ENCODE measurements at places on chromosomes 11 and 22.

GRCh38 chr11:120528749-120529148 is 17.2 kb downstream of the GRIK4 start:
- DNase-seq = no peak

DNA sequence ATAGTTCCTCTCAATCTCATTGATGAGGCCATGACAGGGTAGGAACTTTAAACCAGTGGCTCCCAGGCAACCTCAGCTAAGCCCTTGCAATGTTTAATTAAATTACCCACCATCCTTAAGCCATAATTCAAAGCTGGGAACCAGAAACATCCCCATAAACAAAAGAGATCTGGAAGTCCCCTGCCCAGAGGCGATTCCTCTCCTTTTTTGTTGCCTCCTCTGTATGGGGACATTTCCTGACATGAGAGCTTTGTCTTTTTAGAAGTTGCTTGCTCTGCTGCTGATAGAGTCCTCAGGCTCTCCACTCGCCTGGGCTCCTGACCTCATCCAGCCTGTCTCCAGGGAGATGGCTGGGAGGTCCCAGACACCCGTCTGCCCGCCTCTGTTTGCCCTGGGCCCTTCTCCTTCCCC is 3.2 kb downstream of the DTX4 start:
- DNase-seq = no peak

- no peak for DNase-seq
These were observed 57.0 kb downstream of the SMIM38 start for GRCh38 chr11:69212798-69213110.

DNA sequence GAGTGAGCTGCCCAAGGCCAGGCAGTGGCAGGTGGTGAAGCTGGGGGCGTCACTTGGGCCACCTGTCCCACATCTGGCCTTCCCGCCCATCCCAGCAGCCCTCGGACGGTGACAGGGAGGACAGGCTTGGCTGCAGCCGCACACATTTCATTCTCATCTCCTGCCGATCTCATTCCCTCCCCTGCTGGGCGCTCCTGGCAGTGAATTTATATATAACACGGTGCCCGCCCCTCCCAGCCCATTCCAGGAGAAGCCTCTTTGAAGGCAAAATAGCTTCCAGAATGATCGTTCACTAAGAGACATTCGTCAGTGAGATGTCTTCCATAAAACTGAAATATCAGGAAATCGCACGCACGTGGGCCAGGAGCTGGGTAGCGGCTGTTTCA is 861.3 kb downstream of the TBC1D22A start:
- DNase-seq = no peak

DNA sequence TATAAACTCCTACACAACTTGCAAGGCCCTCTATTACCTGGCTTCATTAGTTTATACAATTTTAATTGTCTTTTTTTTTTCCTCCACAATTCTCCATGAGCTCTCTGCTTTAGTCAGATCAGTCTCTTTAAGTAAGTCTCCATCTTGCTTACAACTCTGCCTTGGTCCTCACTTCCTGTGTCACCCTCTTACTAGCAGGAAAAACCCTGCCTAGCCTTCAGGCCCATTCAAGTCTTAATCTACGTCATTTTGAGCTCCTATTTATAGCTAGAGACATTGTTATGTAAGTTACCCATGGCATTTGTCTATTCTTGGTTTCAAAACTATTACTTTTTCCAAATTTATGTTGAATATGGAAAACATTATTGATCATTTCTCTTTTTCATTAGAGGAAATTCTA is 177.4 kb downstream of the SBF2 start:
- DNase-seq = no peak

DNA sequence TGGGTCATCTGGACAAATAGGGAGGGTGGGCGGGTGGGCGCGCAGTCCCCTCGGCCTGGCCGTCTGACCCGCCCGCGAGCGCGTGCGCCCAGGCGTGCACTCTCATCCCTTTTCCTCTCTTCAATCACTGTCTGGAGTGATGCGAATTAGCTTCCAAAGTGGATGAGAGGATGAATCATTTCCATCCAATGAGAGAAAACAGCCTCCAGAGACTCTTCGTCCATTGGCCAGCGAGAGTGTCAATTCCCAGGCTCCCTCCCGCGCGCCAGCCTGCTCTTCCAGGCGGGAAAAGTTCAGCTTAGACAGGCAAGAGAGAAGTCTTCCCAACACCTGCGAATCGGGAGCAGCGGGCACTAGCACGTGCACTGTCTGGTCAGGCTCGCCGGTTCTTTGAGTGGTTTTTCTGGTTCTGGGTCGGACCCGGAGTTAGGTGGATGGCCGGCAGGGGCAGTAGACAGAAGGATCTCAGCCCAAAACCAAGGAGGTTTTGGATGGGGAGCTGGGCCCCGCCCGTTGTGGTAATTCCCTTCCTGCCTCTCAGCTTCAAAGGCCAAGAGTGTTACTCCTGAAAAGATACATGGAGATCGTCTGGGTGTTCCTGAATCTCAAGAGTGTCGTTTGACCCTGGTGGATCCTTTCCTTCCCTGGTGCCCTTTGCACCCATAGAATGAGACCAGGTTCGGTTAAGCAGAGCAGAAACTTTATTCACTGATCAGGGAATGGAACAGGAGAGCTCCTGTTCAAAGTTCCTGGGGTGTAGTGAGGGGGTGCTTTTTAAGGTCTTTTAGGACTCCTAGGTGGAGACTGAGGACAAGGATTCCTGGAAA is 33.4 kb upstream of the GLYATL1 start:
- DNase-seq = no peak

- DNase-seq = no peak
These were observed 718.8 kb downstream of the CNTN5 start for GRCh38 chr11:99739464-99740089.

All from stimulated activated CD8-positive, alpha-beta memory T cell treated with anti-CD3 and anti-CD28 coated beads, Interleukin-7, amount 100 ng/mL, for 1 hour (primary cell).